Stimulated activated CD8-positive, alpha-beta memory T cell treated with anti-CD3 and anti-CD28 coated beads, Interleukin-4, amount 100 ng/mL, for 24 hours (primary cell): ENCODE measurements at places on chromosomes 6 and 20.

GRCh38 chr6:128139519-128139918 is 238.7 kb upstream of the THEMIS start:
- DNase-seq: no peak

- DNase-seq: no peak
Observed at GRCh38 chr6:158040804-158041347, 59.2 kb downstream of the SYNJ2 start.

- no peak for DNase-seq
Observed at GRCh38 chr6:159430323-159430722, 261.1 kb downstream of the FNDC1 start.

- no peak for DNase-seq
Observed at GRCh38 chr6:1230689-1231605, 81.0 kb upstream of the FOXQ1 start.

- DNase-seq: no peak
Observed at GRCh38 chr6:106097411-106098231, 11.5 kb downstream of the PRDM1 start.

DNA sequence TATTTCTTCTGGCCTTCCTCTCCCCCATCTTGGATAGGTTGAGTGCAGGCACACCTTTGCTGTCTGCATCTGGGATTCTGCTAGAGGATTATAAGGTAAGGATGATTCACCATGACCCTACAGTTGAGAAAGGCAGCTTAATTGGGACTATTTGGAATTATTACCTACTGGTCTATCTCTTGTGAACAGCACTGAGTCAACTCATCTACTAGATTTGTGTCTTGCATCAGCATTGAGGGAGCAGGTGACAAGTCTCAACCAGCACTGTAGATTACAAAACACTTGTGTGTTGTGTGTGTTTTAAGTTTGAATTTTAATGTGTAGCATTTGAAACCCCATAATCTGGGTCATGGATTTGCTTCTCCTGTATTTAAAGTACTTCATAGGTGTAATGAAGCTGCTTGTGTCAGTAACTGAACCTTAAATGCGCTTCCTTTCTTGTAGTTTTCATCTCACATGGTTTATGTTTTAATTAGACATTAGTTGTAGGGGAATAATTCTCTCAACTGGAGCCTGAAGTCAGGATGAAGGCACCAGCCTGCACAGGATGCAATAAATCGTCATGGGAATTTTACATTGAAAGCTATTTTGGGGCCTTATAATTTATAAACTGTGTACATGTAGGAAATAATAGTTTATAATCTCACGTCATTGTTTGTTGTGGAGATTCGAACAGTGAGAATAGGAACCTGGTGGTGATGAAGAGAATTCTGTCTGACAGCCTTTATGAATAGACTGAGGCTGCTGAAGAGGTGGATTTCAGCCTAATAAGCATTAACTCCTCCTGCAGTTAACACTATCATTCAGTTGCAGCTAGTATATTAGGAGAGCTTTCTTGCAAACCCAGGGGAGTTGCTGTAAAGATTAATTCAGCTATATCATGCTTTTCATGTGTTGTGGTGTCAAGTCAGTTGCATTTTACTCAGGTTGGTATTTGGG is 125.1 kb downstream of the JARID2 start:
- DNase-seq: no peak

GRCh38 chr6:116405138-116405537 is 34.4 kb downstream of the DSE start:
- no peak for DNase-seq

DNA sequence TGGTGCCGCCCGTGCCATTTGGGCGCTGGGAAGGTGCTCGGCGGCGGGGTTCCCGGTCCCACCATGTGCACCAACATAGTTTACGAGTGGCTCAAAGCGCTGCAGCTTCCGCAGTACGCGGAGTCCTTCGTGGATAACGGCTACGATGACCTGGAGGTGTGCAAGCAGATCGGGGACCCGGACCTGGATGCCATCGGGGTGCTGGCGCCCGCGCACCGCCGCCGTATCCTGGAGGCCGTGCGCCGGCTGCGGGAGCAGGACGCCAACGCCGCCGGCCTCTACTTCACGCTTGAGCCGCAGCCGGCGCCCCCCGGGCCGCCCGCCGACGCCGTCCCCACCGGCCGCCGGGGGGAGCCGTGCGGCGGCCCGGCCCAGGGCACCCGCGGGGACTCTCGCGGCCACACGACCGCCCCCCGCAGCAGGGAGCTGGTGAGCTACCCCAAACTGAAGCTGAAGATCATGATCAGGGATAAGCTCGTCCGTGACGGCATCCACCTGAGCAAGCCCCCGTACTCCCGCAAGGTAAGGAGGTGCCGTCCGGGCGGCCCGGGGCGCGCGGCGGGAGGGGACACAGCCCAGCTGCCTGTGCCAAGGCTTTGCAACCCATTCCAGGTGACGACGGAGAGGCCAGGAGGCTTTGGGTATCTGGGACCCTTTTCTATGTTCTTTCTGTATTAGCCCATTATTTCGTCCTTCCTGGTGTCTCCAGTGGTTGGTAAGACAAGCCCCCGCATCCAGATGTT is 547 bp downstream of the SAMD5 start:
- DNase-seq: no peak

GRCh38 chr6:25369433-25370177 is 90.4 kb downstream of the CARMIL1 start:
- DNase-seq: no peak

GRCh38 chr6:95819939-95820338 is 195.8 kb upstream of the FUT9 start:
- no peak for DNase-seq
